ENCODE measurements at places on chromosomes 7 and 10. TPM values are rescaled to one million over a fixed set of nuclear protein-coding genes. Genes with fewer than 3 reads are reported as not detected.

The CDH23 gene
- 24.5 TPM for total RNA-seq

The ASZ1 gene
- not detected for total RNA-seq

The OIT3 gene
- total RNA-seq = not detected

The RBP3 gene
- not detected for total RNA-seq

The VSTM4 gene
- 20.2 TPM for total RNA-seq

The C10orf143 gene
- 3.2 TPM for total RNA-seq

The GDF2 gene
- total RNA-seq = not detected

The SFXN3 gene
- 79.5 TPM for total RNA-seq

The PDGFA gene
- 54.1 TPM for total RNA-seq

The PTF1A gene
- total RNA-seq = not detected

The LRIT1 gene
- total RNA-seq = not detected

The C10orf71 gene
- total RNA-seq = 0.23 TPM

The SERPINE1 gene
- total RNA-seq = 240 TPM

The GPR26 gene
- total RNA-seq = not detected

The IGF2BP3 gene
- total RNA-seq = 0.48 TPM

The UBTD1 gene
- 16.5 TPM for total RNA-seq

The VSTM2A gene
- total RNA-seq = not detected

The SPDYE6 gene
- total RNA-seq = not detected

The ETV1 gene
- total RNA-seq = 10.5 TPM

The FAM25A gene
- not detected for total RNA-seq
